ENCODE measurements at places on chromosomes 5 and 9. TPM values are rescaled to one million over a fixed set of nuclear protein-coding genes. Genes with fewer than 3 reads are reported as not detected.

The ACO1 gene
- total RNA-seq = 19.1 TPM

GRCh38 chr9:98848450-98849149 lies 41.1 kb downstream of the GALNT12 start:
- peak; percentile 90 for DNase-seq

- no peak for DNase-seq
Observed at GRCh38 chr9:96242811-96243210, 59.2 kb downstream of the HSD17B3 start.

DNA sequence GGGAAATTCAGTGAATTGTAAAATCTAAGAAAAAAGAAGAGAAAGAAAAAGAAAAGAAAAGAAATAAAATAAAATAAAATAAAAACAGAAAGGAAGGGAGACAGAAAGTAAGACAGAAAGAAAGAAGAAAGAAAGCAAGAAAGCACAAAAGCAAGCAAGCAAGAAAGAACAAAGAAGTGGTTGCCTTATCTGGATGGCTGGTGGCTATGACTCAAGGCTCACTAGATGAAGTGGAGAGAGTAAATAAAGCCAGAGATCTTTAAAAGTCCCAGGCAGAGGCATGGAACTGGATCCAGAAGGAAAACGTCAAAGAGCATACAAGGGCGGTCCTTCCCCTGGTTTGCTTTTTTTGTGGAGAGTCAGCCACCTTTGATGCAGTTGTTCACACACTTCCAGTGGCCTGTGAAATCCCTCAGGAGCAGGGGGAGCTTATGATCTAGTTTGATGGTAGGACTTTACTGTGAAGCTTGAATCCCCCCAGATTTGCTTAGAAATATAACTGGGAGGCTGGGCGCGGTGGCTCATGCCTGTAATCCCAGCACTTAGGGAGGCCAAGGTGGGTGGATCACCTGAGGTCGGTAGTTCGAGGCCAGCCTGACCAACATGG lies 176.7 kb upstream of the HMHB1 start:
- DNase-seq = peak; percentile 25

- DNase-seq = no peak
Observed at GRCh38 chr9:34585946-34586669, 3.4 kb downstream of the CNTFR start.

The RPS14 gene
- 2,330 TPM for total RNA-seq

All from Calu3 (cell line).